ENCODE measurements at places on chromosomes 1 and 21.

GRCh38 chr1:174788981-174789380 lies 210.8 kb upstream of the CACYBP start:
- DNase-seq, result peak; percentile 89

DNA sequence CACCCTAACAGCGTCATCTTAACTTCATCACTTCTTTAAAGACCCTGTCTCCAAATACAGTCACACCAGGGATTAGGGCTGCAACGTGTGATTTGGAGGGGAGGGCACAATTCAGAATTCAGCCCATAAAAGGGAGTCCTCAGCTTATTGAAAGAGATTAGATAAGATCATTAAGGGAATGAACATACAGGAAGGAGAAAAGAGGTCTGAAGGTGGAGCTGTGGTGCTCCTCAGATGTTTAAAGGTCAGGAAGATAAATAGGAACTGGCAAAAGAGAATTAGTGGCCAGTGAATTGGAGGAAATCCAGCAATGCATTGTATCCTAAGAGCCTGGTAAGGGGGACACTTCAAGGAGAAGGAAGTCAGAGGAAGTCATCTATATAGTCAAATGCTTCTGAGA lies 113.5 kb downstream of the PROX1 start:
- DNase-seq, result no peak

GRCh38 chr1:164733070-164733469 lies 174.1 kb downstream of the PBX1 start:
- DNase-seq, result peak; percentile 71

DNA sequence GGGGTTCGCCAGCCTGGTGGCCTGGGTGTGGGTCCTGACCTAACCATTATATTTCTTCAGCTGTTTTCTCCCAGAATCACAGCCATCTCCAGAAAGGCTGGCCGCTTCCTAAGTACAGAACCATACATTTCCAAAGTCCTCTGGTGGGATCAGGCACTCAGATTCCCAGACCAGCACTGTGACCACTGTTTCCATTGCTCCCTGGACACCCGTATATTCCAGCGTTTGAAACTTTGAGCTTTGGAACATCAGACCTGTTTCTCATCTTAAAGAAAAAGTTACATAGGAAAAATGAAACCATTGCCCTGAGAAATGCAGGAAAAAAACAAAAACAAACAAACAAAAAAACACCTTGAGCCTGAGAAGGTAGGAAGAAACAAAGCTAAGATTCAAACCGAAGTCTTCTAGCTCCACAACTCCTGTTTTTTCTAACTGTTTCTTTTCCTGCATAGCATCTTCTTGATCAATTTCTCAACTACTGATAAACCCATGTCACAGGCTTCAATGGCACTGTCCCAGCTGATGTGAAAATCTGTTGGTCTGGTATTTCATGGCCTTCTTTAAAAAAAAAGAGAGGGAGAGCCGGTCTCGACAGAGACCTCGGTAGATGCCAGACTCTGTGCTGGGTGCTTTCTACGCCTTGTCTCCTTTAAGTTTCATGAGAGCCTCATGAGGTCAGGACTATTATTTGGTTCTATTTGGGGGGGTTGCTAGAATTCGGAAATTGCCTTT lies 221.3 kb downstream of the TOMM20 start:
- DNase-seq, result no peak

- DNase-seq, result peak; percentile 92
These were observed 75.7 kb upstream of the RRP15 start for GRCh38 chr1:218209351-218209861.

- DNase-seq, result no peak
These were observed 61.3 kb upstream of the CACYBP start for GRCh38 chr1:174938281-174939007.

- peak; percentile 80 for DNase-seq
These were observed 832 bp downstream of the CCSAP start for GRCh38 chr1:229341774-229342655.

DNA sequence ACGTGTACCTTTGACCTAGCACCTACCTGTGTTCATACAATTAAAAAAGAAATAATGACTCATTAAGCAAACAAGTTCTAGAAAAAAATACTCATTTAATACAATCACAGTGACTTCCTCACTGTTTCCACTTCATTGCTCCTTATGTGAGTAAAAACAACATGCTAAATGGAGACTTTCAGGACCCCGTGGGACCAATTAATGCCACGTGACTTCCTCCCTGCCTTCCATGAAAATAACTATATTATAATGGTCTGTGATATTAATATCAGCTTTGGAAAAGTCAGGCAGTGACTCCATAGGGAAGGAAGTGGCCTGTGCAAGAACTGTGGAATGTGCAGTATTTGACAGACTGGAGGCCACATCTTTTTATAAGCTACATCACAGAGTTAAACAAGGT lies 337.8 kb downstream of the HLX start:
- peak; percentile 68 for DNase-seq

DNA sequence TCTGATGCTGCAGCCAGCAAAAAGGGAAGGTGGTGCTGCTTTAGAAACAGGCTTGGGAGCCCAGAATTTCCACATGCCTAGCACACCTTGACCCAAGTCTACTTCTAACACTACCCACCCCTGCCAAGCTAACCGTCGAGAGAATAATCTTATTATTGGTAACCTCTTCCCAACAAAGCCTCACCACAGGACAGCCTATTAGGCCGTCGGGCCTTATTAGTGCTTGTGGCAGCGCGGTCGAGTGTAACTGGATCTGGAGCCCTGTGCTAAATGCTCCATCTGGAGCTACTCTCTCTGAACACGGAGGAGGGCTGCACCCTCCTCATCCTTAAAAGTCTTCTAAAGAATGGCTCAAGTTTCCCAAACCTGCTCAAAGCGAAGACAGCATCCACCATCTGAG lies 165.5 kb upstream of the NFIA start:
- DNase-seq, result no peak

DNA sequence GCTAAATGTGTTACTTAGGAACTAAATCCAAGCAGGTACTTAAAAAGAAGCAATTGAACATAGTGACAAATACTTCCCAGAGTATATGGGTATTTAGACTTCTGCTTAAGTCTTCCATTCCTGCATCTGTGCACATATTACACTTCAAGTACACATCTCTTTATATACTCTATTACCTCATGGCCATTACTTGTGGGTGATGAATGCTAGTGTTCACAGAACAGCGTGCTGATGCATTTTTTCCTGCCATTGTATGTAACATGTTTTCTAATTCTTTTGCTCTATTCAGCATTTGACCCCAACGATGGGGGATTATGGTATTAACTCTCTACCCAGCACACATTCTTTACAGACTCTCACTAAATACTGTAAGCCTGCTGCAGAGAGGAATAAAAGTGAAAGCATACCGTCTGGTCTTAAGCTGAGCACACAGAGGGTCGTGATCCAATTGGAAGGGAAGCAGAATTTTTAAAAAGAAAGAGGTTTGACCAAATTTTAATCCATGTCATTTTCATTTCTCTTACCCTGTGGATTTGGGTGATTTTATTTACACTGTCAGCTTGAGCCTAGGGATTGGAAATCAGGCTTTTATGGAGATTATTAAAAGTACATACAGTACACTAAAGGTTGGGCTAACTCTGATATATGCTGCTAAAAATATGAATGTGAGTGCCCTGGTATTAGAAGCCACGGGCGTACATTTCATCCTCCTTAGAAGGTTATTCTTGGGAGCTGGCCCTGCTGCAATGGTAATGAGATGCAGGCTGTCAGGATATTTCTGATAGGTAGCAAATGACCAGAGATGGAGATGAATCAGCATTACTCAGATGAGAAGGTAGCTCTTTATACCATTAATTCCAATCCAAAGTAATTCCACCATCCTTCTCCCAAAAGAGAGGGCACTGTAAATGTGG lies 95.5 kb upstream of the PROX1 start:
- no peak for DNase-seq

- no peak for DNase-seq
These were observed 6.5 kb downstream of the GATAD2B start for GRCh38 chr1:153916297-153916696.

- no peak for DNase-seq
These were observed 221.1 kb downstream of the NPHP4 start for GRCh38 chr1:5770981-5771765.

DNA sequence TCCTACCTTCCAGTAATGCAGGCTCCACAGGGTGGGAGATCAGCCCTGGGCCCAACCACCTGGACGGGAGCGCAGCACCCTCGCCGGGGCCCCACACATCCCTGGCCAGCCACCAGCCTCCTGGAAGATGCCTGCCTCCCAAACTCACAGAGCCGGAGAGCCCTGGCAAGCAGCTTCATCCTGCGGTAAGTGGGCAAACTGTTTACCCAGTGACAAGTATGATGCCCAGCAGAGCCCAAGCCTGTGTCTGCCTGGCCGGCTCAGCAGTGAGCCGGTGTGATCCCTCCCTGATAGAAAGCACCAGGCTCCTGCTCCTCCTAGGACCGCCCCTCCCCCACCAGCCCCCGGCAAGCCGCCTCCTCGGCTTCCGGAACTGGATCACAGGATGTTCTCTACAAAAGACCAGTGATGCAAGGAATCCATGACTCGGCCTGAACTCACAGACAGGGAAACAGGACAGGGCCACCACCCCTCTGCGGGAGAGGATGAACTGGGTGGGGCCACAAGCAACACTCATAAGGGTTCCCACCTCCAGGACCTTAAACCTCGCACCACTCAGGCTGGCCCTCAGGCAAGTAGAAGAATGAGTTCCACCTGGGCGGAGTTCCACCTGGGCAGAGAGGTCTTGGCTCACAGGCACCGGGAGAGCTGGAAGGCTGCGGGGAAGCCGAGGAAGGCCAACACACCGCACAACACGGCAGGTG lies 7.9 kb downstream of the ACOT7 start:
- peak; percentile 72 for DNase-seq

DNA sequence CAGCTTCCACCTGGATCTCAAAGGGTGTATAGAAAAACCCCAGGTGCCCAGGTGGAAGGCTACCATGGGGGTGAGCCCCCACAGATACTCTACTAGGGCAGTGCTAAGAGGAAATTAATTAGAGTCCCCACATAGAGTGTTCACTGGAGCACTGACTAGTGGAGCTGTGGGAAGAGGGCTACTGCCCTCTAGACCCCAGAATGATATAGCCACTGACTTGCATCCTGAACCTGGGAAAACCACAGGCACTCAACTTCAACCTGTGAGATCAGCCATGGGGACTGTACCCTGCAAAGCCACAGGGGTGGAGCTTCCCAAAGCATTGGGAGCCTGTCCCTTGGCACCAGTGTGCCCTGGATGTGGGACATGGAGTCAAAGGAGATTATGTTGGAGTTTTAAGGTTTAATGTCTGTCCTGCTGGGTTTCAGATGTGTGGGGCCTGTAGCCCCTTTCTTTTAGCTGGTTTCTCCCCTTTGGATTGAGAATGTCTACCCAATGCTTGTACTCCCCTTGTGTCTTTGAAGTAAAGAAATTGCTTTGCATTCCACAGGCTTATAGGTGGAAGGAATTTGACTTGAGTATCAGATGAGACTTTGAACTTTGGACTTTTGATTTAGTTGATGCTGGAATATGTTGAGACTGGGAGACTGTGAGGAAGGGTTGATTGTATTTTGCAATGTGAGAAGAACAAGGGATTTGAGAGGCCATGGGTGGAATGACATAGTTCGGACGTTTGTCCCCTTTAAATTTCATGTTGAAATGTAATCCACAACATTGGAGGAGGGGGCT lies 31.8 kb upstream of the CDC14A start:
- DNase-seq, result no peak

- no peak for DNase-seq
These were observed 3881.6 kb downstream of the SRGAP2C start for GRCh38 chr1:125066385-125066784.

DNA sequence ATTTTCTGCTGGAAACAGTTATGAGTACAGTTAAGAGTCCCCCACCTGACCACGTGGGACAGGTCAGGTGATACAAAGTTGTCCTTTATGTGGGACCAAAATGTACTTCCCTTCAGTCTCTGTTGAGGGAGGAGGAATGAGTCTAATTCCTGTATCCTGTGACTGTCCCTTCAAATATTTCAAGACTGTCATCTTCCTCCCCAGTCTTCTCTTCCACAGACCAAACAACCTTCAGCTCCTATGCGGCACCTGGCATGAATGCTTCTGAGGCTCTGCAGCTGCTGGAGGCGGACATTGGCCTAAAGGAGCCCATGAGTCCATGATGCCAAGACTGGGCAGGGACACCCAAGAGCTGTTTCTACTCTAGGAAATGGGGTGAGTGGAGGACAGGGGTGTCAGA lies 72.1 kb upstream of the SIM2 start:
- no peak for DNase-seq

DNA sequence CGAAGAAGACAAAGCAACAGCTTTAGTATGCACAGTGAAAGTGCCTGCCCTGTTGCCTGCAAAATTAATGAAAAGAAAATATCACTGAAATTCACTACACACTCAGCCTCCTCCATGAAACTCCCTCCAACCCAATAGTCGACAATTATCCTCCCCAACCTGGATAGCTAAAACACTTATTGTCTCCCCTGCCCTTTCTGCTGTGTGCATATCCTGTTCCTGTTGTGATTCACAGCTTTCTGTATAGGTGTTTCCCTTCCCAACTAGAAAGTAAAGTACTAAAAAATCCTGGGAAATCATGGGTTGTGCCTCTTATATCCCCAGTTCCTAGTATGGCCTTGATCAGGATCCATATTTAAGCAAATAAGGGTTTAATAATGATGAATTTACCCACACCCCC lies 412.1 kb downstream of the LTN1 start:
- no peak for DNase-seq

DNA sequence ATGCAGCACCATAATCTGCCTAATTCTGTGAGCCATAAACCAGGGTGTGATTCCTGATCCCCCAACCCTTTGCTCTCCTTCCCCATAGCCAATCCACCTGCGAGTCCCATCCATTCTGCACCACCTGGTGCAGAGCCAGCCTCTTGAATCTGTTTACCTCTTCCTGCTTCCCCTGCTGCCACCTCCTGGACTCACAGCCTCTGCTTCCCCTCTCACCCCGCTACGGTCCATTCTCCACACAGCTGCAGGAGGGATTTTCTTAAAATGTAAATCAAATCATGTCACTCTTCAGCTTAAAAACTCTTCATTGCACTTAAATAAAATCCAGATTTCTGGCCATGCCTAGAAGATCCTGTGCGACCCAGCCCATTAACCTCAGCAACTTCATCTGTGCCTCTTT lies 186.7 kb downstream of the FOXD2 start:
- no peak for DNase-seq

DNA sequence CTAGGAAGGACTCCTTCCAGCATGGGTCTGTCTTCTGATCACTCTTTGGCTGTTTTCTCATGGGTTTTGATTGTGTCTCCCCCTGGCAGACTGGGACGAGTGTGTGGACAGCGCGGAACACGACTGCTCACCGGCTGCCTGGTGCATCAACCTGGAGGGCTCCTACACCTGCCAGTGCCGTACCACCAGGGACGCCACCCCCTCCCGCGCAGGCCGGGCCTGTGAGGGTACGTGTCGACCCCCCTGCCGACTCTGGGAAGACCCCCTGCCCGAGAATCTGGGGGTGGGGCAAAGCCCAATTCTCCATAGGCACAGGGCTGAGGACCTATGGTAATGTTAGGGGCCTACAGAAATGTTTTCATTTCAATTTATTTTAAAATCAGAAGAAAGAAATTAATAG lies 38.4 kb downstream of the UMODL1 start:
- DNase-seq, result no peak

DNA sequence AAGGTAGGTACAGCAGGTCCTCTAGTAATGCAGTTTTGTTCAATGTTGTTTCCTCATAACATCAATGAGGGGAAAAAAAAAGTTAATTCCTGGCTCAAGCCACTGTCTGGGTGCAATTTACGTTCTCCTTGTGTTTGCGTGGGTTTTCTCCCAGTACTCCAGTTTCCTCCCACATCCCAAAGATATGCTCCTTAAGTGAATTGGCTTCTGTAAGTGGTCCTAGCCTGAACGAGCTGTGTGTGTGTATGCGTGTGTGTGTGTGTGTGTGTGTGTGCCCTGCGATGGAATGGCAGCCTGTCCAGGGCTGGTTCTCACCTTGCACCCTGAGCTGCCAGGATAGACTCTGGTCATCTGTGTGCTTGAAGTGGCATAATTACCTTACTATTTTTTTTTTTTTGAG lies 332.0 kb downstream of the PDE4B start:
- no peak for DNase-seq

Data from fibroblast of skin of scalp (primary cell).